ENCODE measurements at places on chromosomes 7 and 10.

DNA sequence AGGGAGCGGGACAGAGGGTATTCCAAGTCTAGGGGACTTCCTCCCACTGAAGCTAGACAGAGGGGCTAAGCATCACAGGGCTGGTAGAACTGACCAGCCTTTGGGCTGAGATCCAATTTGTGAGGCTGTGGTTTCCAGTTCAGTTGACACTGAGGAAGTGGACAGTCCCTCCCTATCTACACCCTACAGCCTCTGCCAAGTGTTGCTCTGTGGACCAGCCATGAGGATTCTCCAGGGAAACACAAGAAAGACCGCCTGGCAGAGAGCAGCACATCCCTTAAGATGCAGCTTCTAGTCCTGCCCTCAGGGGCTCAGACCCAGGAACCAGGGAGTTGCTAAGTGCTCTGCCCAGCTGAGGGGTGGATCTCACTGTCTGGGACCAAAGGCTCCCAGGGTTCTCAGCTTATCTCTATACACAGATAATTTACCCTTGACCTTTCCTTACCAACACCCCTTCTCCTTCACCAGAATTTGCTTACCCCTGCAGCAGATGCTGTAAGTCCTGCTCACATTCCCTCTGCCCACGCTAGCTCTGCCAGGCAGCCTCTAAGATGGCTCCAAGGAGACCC lies 252.0 kb downstream of the SKIDA1 start:
- no peak for DNase-seq

- DNase-seq: no peak
Measured at GRCh38 chr10:101007099-101007711, 7.6 kb downstream of the LZTS2 start.

- no peak for DNase-seq
Measured at GRCh38 chr7:14195079-14195478, 205.6 kb upstream of the ETV1 start.

DNA sequence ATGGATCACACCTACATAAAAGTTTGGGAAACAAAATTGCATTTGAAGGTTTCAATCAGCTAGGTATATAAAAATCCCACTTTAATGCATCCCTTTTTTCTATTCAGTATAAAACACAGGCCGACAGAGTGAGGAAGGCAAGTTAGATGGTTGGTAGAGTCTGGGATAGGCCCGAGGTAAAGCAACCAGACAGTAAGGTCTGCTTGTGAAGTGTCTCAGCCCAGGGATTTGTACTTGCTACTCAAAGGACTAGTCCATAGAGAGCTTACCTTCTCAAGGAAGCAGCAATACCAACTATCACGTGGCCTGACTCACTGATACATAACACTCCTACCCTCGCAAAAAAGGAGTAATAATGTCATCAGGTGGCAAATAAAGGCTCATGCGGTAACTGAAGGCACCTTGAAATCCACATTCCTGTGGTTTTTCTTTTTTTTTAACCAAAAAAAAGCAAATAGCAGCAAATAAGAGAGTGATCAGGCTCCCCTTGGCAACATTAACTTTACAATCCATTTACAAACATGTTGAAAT lies 56.2 kb upstream of the ATP6V0A4 start:
- DNase-seq: no peak

DNA sequence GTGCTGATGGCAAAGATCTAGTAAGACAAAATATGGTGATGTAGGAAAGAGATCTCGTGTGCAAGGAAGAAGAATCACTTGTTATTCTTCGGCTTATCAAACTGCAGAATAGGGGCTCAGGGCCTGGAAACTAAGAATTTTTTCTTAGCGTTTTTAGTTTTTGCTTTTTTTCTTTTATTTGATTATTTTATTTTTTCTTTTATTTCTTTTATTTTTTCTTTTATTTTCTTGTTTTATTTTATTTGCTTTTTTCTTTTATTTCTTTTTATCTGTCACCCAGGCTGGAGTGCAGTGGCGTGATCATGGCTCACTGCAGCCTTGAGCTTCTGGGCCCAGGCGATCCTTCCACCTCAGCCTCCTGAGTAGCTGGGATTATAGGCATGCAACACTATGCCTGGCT lies 70.0 kb downstream of the ATRNL1 start:
- DNase-seq: no peak

DNA sequence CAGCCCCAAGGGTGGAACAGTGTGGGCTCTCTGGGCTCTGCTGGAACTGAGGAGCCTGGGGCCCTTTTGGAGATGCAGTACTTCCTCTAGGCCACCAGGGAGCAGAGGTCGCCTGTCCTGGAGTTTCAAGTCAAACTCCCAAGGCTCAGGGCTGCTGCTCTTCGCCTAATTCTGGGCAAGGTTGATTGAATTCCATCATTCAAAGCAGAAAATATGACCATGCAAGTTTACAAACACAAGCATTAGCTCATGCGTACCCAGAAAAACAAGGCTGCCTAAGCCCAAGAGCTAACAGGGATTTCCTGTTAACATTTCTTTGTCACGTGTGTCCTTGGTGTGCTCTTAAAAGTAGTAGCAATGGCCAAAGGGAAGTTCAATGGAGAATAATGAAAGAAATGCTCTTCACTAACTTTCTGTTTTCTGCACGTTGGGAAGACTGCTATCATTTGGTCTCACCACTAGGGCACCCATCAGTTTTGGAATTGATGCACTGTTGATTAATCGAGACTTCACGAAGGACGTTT lies 20.1 kb downstream of the LDB3 start:
- DNase-seq: peak; percentile 30

GRCh38 chr10:91220954-91221675 lies 652 bp downstream of the PCGF5 start:
- peak; percentile 12 for DNase-seq

DNA sequence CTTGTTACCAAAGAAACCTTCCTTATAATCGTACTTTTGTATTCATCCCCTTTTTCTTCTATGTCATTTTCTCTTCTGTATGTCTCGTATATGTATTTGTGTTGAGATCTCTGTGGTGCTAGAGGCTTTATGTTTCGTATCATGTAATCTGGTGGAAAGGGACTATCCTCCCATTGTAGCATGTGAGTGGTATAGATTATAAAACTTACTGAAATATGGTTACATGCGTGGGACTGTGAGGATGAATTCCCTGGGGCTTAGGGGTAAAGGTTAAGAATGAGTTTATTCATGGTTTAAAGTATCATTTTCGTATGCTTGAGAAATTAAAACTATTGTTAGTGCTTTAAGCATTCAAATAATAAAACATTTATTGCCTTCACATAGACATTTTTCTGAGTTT lies 141.9 kb downstream of the ANKRD7 start:
- DNase-seq: no peak

GRCh38 chr7:24830440-24831050 lies 73.3 kb upstream of the GSDME start:
- no peak for DNase-seq

DNA sequence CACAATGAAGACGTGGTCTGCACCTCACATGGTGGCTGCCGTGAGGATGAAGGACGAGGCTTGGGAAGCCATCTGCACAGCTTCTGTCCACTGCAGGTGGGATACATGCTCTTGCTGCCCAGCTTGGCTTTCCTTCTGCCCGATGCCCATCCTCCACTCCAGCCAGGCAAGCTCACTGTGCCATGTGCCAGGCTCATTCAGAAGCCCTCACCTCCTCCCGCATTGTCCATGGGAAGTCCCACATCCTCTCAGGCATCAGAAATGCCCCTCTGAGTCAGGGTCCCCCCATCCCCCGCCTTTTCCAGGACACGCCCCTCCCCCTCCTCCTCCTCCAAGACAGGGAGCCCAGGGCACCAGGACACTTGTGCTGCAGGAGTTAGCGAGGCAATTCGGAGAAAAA lies 4.6 kb upstream of the NOM1 start:
- no peak for DNase-seq

GRCh38 chr7:137934941-137935883 lies 66.7 kb downstream of the CREB3L2 start:
- no peak for DNase-seq

Data from effector CD4-positive, alpha-beta T cell (primary cell).